Activated effector memory CD4-positive, alpha-beta T cell treated with Interleukin-2 at 50 U/mL for 16 hours (primary cell): ENCODE measurements at places on chromosomes 11 and 22.
A peak's percentile ranks its signal among the peaks of the same experiment; 100 is the strongest.

DNA sequence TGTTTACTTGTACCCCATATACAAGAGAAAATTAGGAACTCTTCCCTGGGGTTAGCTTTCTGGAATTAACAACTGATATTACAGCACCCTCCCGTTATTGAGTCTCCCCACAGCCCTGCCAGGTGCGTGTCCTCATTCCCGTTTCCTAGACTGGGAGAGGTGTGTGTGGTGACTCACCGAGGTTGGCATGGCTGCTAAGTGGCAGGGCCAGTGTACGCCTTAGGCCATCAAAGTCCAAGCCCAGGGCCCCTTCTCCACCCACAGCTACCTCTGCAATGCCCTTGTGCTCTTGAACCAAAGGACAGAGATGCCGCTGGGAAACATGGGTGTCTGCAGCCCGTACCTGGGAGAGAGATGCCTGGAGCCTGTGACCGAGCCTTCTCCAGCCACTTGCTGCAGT is 12.3 kb downstream of the IFT27 start:
- no peak for DNase-seq

- DNase-seq = peak; percentile 34
Measured at GRCh38 chr11:32420937-32421901, 14.1 kb downstream of the WT1 start.

DNA sequence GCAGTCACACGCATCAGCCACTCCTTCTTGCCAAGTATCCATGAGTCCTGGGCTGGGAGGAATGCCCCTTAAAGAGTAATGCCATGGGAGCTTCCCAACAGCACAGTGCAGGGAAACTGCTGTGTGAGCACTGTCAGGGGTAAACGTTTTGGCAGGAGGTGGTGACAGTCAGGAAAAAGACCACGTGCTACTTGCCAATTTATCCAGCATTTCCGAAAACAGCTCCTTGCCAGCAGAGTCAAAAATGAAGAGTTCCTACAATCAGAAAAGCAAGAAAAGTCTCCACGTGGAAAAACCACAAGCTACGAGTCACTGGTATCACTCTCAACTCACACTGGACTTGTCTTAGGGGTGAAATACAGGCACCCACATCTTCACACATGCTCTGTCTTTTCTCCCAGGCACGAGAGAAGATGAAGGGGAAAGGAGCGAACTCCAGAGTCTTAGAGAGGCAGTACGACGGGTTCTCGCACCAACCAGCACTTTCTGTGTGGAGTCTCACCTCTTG is 9.9 kb downstream of the IFT27 start:
- DNase-seq = no peak

- DNase-seq = no peak
Measured at GRCh38 chr11:87560352-87560751, 522.6 kb downstream of the TMEM135 start.

- no peak for DNase-seq
Measured at GRCh38 chr22:23404689-23405365, 175.3 kb downstream of the IGLL1 start.

DNA sequence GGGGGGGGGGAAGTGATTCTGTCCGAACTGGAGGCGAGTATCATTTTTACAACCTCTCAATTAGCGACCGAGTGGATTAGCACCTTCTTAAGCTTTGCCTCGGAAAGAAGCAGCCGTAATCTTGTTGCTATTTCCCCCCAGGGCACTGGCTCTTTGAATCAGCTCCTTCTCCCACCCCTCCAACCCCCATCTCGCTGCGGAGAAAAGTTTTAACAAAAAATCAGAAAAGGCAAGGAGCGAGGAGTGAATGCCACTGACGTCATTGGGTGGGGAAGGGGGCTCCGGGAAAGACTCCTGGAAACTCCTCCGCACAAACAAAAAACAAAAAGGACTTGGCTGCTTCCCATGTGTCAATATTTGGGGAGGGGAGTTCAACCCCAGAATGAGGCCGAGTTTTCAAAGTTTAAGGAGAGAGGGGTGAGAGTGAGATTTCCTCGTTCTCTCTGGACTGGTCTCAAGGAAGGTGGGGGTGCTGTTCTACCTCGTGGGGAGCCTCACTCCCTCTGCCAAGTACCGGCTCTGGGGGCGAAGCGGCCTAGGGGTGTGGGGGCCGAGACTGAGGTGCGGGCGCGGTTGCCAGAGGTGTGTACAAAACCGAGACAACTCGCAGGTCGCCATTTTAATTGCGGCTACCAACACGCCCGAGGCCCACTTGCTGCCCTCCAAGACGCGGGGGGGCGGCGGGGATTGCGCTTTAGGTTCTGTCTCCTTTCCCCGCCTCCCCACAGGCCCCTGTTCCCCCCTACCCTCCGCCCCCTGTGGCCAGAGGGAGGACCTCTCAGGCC is 2.5 kb upstream of the PAX6 start:
- DNase-seq = no peak

DNA sequence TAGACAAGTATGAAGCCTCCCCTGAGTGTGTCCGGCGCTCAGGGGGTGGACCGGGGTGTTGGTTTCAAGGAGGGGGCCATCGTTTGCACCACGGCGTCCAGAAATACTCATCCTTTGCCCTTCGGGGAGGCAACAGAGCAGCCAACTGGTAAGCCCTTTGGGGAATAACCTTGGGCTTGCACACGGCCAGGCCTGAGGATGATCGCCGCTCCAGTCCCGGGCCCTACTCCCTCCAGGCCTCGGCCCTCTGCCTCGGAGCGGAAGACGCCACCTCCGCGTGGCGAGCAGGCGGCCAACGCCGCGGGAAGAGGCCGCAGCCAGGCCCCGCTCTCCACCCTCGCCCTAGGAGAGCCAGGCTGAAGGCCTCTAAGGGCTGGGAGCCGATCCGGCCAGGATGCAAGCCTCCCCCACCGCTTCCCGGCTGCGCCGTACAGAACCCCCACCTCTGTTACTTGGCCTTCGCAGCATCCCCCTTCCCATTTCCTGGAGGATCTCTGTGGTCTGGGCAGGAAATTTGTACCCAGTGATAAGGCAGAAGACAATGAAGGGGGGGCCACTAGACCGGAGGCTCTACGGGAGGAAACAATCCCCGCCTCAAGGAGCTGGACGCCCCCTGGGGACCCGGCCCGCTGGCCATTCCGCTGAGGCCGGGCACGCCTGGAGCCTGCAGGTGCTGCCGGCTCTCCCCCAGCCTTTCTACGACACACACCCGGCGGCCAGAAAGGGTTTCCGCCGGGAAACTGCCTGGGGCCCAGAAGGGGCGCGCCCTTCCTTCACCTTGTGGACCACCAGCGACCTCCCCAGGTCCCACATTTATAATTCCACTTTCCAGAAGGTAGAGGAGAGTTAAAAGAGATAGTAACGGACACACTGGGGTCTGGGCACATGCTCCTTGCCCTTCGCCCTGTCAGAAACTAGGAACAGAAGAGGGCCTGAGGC is 2.6 kb downstream of the ESAM start:
- no peak for DNase-seq

DNA sequence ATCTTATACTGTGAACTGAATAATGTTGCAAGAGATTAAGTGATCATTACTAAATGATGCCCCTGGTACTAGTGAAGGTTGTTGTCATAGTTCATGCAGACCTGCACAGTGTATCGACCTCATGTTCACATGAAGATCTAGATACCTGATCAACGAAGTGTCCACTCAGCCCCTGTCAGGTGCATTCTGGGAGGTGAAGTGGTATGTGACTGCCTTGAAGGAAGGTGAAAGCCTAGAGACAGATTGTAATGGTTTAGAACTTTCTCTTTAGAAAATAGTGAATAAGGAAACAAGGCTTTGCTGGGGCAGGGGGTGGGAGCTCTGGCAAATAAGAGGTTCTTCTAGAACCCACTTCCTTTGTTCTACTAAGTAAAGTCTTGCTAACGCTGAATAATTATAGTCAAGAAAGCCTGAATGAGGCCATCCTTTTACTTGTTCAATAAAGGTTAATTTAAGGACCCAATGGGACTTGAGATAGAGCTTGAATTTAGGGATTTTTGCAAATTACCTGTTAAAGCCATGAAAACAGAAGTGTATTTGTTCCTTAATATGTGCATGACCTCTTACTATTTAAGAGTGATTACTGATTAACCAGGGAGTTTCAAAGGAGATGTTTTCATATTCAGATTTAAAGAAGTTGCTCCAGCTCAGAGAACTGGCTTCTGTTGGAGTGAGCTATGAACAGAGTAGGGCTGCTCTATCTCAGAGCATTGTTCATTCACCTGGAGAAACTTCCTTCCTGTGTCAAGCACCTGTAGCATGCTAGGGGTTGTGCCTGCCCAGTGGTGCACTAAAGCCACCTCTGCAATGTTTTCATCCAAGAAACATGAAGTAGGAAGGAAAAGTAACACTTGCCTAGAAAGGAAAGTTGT is 45.3 kb downstream of the C22orf31 start:
- DNase-seq = no peak

DNA sequence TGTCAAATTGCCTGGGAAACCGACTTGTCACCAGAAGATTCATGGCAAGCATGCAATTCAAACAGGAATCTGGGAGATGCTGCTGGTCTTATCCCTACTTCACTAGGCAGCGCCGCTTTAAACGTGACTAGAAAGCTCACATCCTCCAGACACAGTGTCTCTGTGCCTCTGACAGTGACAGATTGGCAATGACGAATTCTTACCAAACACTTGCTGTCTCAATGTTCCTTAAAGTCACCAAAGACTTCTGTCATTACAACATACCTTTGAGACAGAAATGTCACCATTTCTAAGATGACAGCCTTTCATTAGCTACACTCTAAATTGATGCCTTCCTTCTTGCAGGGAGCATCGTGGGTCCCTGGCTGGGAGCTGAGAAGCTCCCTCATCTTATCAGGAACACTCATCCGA is 197.8 kb downstream of the CWF19L2 start:
- no peak for DNase-seq

DNA sequence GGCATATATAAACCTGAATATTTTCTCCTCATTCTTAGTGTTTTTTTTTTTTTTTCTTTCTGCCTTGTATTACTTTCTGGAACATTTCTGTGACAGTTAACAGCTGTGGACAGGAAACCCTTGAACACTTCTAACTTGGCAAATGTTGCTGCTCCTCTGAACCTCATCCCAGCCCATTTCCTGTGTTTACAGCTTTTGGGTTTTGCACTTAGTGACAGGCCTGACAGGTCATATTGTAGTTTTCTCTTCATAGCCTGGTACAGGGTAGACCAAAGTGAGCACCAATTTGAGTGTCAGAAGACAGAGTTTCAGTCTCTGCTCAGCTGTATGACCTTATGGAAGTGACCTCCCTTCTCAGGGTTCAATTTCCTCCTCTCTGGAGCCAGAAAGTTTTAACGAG is 91.6 kb downstream of the STIM1 start:
- peak; percentile 31 for DNase-seq

DNA sequence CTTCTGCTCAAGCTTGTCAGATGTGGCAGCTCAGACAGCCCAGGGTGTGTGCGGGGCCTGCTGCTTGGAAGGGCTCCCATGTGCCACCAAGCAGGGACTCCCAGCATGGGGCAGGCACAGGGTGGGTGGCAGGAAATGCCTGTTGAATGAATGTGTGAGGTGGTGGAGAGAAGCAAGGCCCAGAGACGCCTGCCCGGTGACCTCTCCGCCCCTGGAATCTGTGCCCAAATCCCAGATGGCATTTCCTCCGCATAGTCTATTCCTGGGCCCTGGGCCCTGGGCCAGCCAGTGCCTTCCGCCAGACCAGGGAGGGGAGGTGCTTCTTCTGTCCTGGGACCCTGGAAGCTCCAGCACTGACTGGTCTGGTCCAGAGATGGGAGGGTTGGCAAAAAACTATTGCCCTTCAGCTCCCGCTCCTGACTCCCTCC is 3.7 kb downstream of the CST6 start:
- no peak for DNase-seq

- no peak for DNase-seq
Measured at GRCh38 chr11:70025308-70025707, 52.8 kb upstream of the ANO1 start.

DNA sequence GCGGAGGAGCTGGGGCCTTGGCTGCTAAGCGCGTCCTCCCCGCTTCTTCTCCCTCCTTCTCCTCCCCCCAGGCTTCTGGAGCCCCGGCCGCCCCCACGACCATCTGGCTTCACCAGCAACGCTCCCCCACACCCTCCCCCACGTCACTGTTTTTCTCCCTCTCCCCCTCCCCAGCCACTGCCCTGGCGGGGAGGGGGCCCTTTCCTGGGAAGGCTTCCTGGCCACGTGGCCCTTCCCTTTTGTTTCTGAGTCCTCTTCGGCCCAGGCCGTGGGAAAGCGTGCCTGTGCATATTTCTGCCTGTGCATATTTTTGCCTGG is 27.7 kb downstream of the RTN4R start:
- no peak for DNase-seq

- DNase-seq = no peak
Measured at GRCh38 chr11:12773591-12773990, 99.4 kb downstream of the TEAD1 start.

- DNase-seq = no peak
Measured at GRCh38 chr11:93564895-93565294, 21.7 kb upstream of the SMCO4 start.

DNA sequence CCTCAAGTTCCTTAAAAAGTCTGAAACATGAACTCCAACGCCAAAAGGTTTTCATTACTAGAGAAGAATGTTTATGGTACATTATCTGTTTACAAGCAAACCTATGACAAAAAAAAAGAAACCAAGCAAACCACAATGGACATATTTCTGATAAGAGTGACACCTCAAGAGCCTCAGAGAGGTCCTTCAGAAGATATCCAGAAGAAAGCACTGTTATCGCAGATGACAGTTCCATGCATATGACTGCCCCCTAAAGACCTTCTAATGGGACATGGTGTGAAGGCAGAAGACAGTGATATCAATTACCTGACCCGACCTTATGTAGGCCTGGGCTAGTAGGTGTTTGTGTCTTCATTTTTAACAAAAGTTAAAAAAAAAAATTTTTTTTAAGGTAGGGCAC is 3.1 kb downstream of the HDHD5 start:
- no peak for DNase-seq
